ENCODE measurements at places on chromosomes 5 and 9. TPM values are rescaled to one million over a fixed set of nuclear protein-coding genes. Genes with fewer than 3 reads are reported as not detected.

The PCDHGC5 gene
- not detected for polyA plus RNA-seq

The ZNF883 gene
- 0.87 TPM for polyA plus RNA-seq

The TAF11L10 gene
- polyA plus RNA-seq = not detected

The P4HA2 gene
- polyA plus RNA-seq = 34.3 TPM

The MYOZ3 gene
- polyA plus RNA-seq = 1.5 TPM

DNA sequence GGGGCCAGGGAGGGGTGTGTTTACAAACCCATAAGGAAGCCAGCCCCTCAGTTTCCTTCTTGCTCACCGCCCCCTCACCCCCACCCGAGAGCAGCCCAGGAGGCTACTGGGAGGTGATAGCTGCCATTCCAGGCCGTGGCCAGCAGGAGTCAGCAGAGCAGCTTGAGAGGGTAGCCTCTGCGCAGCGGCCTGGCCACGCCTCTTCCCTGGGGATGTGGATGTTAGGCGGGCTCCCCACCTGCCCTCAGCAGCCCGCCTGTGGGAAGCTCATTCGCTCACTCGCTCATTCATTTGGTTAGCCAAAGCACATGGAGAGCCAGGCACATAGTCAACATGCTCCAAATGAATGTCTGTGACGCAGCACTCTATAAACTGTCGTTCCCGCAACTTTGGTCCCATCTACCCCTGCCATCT, 6.1 kb upstream of the DPM2 start:
- DNase-seq = peak; percentile 83
- H3K27me3 ChIP-seq = no peaks in the 10 kb centered on the region
- H3K27ac ChIP-seq = no peak overlapping the region
- peaks cover 87% of the 10 kb centered on the region for H3K36me3 ChIP-seq
- no peak overlapping the region for H3K4me3 ChIP-seq
- H3K4me1 ChIP-seq = peaks cover 41% of the 10 kb centered on the region

- no peaks in the 10 kb centered on the region for H3K4me1 ChIP-seq
- H3K4me3 ChIP-seq = no peak overlapping the region
- no peak overlapping the region for H3K27ac ChIP-seq
- DNase-seq = no peak
- no peaks in the 10 kb centered on the region for H3K27me3 ChIP-seq
- H3K36me3 ChIP-seq = no peaks in the 10 kb centered on the region
Measured at GRCh38 chr5:100668511-100668910, 133.3 kb downstream of the FAM174A start.

GRCh38 chr9:134692573-134692860, 50.9 kb downstream of the COL5A1 start:
- no peak overlapping the region for H3K27ac ChIP-seq
- no peak overlapping the region for H3K4me3 ChIP-seq
- H3K27me3 ChIP-seq = no peaks in the 10 kb centered on the region

GRCh38 chr5:30968971-30969370, 224.5 kb upstream of the CDH6 start:
- no peak for DNase-seq
- no peak overlapping the region for H3K27ac ChIP-seq
- no peak overlapping the region for H3K4me3 ChIP-seq
- no peaks in the 10 kb centered on the region for H3K36me3 ChIP-seq

DNA sequence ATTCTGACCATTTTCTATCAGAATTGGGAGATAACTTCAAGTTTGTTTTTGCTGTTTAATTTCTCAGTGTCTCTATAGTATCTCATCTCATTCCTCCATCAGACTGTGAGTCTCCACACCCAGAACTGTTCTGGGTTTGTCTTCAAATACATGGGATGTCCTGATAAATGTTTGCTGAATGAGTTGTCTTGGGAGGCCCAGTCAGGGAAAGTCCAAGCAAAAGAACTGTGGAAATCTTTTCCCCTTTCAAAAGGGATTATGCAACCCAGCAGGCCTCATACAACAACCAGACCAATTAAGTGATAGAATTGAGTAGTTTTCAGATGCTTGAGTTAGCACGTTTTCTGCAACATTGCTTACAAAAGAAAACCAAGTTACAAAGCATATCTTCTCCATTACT, 324.4 kb downstream of the BRINP1 start:
- H3K27me3 ChIP-seq = no peaks in the 10 kb centered on the region
- no peak overlapping the region for H3K4me3 ChIP-seq
- H3K36me3 ChIP-seq = no peaks in the 10 kb centered on the region

DNA sequence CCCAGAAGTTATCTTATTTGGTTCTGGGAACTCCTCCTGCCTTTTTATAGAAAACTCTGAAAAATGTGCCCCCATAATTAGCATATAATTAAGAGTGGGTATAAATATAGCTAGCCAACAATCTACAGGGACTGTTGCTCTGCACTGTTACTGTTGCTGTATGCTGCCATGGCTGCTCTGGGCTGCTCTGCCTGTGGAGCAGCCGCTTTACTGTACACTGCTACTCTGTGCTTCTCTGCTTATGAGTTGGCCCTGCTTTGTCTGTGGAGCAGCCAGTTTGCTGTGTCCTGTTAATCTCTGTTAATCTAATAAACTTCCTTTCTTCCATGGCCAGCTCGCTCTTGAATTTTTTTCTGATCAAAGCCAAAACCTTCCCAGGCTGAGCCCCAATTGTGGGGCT, 2244.0 kb upstream of the ACO1 start:
- no peak for DNase-seq
- H3K36me3 ChIP-seq = no peaks in the 10 kb centered on the region
- H3K27me3 ChIP-seq = no peaks in the 10 kb centered on the region
- no peaks in the 10 kb centered on the region for H3K4me1 ChIP-seq
